Myocyte (in vitro differentiated cells): ENCODE measurements at places on chromosomes 2 and 18. TPM values are rescaled to one million over a fixed set of nuclear protein-coding genes. Genes with fewer than 3 reads are reported as not detected.

CBLN2 gene
- 0.10 and 0.11 TPM in 2 replicates for total RNA-seq

DNA sequence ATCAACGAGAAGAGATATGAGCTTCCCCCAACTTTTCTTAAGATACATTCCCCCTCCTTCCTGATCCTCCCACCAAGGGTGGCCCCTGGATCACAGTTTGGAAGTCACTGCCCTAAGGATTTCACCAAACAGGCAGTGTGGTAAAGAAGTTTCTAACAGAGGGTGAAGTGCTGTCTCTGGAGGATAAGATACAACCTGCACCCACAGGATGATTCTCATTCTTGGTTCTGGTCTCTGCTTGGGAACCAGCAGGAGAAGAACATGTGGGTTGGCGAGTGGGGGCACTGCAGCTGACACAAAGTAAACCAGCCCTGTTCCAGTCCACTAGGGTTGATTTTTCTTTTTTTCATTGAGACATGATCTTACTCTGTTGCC is 9.3 kb downstream of the NFE2L2 start:
- no peak for DNase-seq

- DNase-seq: no peak
These were observed 73.7 kb upstream of the PIK3C3 start for GRCh38 chr18:41881285-41881684.

- DNase-seq: no peak
These were observed 20.9 kb upstream of the KIDINS220 start for GRCh38 chr2:8858264-8858663.

GRCh38 chr2:208311954-208312353 is 45.9 kb downstream of the PIKFYVE start:
- DNase-seq: no peak
